ENCODE measurements at places on chromosomes 5 and 9.

- peak; percentile 58 for DNase-seq
Measured at GRCh38 chr5:16776611-16777251, 159.4 kb downstream of the MYO10 start.

- no peak for DNase-seq
Measured at GRCh38 chr5:98917433-98917832, 11.4 kb downstream of the CHD1 start.

GRCh38 chr5:109345699-109346098, 64.1 kb downstream of the PJA2 start:
- no peak for DNase-seq

GRCh38 chr9:91239367-91240111, 122.2 kb downstream of the AUH start:
- DNase-seq, result no peak

- DNase-seq, result no peak
Measured at GRCh38 chr9:134125413-134126095, 10.3 kb upstream of the WDR5 start.

DNA sequence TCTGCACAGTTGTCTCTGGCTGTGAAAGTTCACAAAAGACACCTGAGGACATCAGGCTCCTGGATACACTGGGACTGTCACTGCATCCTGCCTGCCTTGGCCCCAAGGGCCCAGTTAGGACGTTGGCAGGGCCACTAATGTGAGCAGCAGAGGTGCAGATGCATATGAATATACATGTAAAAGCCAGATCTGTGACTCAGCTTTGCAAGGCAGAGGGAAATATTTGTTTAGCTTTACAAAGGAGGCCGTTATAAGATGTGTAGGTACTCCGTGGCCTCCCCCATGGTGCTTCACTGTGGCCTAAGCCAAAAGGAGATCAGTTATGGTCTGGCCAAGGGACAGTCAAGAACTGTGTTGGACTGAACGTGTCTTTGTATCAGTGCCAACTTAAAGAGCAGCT, 4.1 kb upstream of the C1QTNF3 start:
- DNase-seq, result no peak

GRCh38 chr9:124077915-124078572, 66.5 kb downstream of the LHX2 start:
- DNase-seq, result no peak

DNA sequence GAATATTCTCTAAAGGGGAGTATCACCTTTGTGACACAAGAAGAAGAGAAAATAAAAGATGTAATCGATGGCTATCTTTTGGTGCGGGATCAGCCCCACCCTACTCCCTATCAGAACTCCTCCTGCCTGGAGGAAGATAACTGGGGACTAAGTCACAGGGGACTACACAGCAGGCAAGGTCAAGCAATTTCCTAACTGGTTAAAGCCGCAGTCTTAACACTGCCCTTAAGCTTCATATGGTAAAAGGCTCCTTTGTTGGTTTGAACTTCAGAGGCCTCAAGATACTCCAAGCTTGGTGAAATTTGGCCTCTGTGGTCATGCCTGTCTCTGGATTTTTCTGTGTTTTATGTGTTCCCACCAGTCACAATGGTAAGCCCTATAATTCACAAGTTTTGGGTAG, 1.3 kb upstream of the SHISAL2B start:
- DNase-seq, result no peak

GRCh38 chr5:168413596-168413995, 72.7 kb upstream of the RARS1 start:
- no peak for DNase-seq

GRCh38 chr5:176180339-176180738, 57.9 kb upstream of the SIMC1 start:
- DNase-seq, result no peak

DNA sequence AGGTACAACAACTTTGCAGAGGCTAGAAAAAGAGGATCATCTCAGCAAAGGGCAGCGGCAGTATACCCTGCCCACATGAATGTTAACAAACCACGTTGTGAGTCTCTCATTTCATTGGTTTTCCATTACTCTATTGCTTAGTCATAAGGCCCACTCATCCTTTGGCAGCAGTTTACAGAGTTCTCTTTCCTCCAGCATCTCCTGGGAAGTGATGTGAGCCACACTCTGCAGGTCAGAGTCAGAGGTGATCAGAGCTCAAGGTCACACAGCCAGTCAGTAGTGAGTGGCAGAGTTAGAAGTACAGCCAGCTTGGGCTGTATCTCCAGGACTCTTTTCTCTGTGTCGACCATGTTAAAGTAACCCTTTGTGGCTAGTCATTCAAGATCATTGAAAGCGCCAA, 599.6 kb upstream of the GRAMD2B start:
- no peak for DNase-seq

GRCh38 chr5:147384346-147385193, 125.3 kb downstream of the DPYSL3 start:
- no peak for DNase-seq

DNA sequence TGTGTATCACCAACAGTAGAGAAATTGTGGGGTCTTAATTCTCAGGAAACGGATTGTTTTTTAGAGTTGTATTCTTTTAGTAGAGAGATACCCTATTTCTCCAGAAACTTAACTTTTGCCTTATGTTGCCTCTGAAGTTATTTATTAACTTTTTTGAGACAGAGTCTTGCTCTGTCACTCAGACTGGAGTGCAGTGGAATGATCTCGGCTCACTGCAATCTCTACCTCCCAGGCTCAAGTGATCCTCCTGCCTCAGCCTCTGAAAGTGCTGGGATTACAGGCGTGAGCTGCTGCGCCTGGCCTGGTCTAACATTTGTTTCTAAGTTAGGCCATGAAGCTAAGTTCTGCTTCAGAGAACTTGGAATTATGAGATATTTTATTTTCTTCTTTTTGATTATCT, 75.0 kb downstream of the CFAP95 start:
- DNase-seq, result no peak

DNA sequence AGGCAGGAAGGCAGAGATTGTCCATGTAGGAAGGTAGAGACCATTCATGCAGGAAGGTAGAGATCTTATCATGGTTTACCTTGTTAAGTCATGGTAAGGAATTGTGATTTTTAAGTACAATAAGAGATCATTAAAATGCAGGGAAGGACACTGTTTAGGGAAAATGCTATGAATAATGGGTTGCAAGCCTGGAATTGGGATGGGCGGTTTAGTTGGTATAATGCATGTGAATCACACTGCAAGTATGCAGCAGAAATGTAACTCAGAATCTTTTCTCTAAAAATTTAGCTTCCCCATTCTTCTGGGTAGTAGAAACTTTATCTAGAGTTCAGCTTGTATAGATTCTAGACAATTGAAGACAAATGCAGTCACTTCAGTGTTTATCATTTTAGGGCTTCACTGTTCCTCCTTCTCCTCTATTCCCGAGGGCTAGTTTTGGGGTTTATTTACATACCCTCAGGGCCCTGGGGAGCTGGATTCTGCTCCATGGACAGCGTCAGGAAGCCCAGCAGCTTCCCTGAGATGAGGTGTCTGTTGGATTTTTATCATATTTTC, 212.0 kb downstream of the SREK1 start:
- DNase-seq, result no peak

DNA sequence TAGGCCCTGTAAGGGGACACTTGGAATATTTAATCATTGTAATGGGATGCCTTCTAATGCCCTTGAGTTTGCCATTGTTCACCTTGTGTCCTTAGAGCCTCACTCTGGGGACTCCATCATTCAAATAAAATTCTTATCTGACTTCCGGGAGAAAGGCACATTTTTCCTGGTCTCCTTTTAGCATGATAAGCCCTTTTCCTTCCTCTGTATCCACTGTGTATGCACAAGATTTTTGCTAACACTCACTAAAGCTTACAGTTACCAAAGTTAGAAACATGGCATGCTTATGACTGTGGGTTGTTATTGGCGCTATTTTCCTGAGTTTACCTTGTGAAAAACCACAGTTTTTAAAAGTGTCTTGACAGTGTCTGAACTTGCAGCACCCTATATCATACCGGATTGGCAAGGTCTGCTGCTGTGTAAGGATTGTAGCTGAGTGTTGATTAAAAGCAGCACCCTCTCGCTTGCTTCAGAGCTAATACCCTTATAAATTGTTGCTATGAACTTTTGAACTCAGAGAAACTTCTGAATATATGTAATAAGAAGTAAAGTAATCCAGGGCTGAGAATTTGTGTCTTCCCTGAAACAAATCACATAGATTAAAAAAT, 46.4 kb downstream of the SNCAIP start:
- DNase-seq, result no peak

DNA sequence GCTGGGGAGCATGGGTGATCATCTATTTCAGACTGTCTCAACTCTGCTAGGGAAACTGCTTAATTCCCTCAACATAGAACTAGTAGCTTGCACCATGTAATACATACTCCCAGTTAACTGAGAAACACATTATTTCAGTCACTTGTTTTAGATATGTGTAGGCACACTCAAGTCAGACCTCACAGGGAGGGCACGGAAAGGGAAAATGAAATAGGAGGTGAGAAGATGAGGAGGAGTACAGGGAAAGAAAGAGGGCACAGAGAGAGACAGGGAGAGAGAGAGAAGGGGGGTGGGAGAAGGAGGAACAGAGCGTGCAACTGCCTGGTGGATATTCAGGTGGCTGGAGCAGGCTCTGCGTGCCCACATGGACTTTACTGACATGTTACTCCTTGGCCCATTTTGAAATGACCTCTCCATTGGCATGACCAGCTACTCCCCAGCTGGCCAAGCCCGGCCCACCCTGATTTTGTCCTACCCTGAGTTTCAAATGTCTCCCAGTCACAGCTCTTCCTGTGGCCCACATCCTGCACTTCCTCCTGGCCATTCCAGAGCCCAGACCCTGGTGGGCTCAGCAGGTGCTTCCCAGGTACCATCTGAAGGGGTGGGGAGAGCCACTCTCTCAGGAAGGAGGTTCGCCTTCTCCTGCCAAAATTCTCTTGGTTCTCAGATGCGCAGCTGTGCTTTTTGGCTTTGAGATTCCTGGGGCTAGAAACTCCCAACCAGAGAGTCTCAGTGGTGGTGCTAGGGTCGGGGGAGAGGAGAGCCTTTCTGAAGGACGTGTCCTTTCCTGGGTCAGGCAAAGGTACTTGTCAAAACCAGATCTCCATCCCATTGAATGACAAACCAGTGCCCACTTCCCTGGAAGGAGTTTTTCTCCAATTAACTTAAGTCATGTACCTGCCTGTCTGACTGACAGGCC, 229.4 kb downstream of the FSTL4 start:
- DNase-seq, result no peak

GRCh38 chr9:98999152-98999525, 55.4 kb downstream of the COL15A1 start:
- no peak for DNase-seq

DNA sequence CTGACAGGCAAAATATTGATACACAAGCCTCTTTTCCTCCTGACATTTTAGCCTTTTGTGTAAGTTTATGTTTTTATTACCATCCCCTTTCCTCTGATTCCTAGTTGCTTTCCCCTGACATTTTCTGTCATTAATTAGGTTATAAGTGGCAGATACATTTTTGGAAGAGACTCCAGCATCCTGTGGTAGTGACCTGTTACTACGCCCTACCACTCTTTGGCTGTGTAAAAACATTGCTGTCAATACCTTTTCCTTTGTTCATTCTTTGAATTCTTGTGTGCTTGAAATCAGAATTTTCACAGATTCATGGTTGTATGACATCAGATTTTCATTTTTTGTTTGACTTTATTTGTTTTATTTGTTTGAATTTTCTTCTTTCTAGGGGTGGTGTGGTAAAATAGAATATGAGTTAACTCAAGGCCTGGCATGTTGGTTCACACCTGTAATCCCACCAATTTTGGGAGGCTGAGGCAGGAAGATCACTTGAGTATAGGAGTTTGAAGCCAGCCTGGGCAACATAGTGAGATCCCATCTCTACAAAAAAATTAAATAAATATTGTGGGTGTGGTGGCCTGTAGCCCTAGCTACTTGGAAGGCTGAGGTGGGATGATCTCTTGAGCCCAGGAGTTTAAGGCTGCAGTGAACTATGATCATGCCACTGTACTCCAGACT, 43.4 kb downstream of the UBE2R2 start:
- DNase-seq, result no peak

DNA sequence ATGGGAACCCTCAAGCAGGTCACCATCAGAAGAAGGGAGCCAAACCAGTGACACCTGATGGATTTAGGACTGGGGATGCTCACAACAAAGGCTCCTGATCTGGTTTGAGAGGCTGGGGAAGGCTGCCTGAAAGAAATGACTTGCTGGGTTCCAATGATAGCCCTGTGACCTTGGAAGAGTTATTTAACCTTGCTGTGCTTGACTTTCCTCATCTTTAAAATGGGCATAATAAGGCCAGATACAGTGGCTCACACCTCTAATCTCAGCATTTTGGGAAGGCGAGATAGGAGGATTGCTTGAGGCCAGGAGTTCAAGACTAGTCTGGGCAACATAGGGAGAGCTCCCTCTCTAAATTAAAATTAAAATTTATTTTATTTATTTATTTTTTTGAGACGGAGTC, 63.6 kb upstream of the PSD2 start:
- DNase-seq, result no peak

GRCh38 chr9:128136816-128137793, 9.6 kb upstream of the PTGES2 start:
- no peak for DNase-seq

DNA sequence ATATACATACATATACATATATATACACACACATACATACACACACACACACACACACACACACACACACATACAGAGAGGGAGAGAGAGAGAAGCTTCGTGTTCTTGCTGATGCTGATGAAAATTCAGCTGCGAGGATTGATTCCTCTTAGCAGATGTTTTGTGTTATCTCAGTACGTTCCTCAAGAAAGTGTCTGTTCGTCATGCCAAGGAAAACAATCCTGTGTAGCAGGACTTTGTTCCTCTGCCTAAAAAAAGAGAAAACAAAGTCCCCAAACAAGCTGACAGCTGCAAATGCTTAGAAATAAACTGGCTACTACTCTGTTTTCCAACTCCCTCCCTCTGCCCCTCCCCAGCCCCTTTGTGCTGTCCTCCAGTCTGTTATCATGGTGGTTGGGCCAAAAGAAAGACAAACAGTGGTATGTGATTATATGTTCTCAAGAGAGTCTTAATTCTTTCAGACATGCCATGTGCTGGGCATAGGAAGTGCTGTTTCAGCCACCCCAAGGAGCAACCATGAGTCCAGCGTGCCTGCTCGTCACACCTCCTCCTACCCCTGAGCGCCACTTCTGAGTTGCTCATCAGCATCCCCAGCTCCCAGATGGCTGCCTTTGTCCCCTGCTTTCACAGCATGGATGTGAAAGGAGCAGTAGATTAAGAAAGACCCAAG, 71.5 kb upstream of the EQTN start:
- no peak for DNase-seq

GRCh38 chr5:144711172-144711571, 540.5 kb downstream of the KCTD16 start:
- DNase-seq, result no peak

- no peak for DNase-seq
Measured at GRCh38 chr9:18357321-18357720, 116.6 kb upstream of the ADAMTSL1 start.

GRCh38 chr9:70043285-70043684, 363 bp upstream of the MAMDC2 start:
- DNase-seq, result no peak
